ENCODE measurements at places on chromosomes 6 and 20.

DNA sequence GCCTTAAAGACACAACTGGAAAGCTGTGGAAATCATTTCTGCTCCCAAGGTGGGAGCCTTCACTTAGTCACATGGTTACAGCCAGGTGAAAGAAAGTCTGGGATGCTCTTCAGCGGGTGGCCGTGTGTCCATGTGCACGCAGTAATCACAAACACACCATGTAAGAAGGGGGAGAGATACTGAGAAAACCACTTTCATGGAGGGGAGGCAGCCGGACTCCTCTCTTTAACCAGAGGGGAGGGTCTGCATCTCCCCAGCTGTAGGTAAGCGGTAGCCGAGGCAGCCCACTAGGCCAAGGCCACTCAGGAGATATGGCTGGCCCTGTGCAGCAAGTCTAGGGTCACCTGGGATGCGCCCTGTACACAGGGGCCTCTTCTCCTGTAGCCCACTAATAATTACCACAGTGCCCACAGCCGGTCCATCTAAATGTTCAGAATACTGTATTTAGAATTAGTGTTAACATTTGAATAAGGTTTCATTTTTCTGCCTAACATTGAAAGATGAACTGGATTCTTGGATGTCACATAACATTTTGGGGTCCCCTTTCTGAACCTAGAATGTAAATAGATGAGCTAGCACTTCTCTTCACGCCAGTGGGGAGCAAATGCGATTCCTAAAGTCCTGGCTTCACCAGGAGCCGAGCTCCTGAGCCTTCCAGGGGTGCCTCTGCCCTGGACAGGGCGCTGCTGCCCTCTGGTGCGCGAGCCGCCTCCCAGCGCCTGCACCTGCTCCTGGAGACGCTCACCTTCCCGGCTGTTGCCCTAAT, 15.9 kb downstream of the GPR31 start:
- no peak for DNase-seq

DNA sequence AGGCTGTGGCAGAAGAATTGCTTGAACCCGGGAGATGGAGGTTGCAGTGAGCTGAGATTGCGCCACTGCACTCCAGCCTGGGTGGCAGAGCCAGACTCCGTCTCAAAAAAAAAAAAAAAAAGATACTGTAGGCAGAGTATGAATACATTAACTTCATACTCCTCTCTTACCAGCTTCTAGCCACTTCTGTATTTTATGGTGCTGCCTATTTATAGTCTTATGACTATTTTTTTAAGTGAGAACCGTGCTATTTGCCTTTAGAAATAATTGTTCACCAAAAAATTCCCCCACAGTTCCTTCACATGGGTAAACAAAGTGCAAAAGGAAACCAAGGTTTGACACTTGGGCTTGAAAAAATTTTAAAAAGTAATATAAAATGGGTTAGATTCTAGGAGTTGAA, 1.5 kb upstream of the SNRNP48 start:
- DNase-seq, result no peak

- no peak for DNase-seq
Measured at GRCh38 chr6:131182991-131183425, 47.7 kb downstream of the AKAP7 start.

- DNase-seq, result no peak
Measured at GRCh38 chr20:61846074-61846473, 219.6 kb downstream of the TAF4 start.

DNA sequence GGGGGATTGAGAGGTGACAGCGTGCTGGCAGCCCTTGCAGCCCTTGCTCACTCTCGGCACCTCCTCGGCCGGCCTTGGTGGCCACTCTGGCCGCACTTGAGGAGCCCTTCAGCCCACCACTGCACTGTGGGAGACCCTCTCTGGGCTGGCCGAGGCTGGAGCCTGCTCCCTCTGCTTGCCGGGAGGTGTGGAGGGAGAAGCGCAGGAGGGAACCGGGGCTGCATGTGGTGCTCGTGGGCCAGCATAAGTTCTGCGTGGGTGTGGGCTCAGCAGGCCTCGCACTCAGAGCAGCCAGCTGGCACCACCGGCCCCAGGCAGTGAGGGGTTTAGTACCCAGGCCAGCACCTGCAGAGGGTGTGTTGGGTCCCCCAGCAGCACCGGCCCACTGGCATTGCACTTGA, 912.2 kb upstream of the ADGRB3 start:
- peak; percentile 61 for DNase-seq

GRCh38 chr6:25297823-25298522, 18.8 kb downstream of the CARMIL1 start:
- no peak for DNase-seq

DNA sequence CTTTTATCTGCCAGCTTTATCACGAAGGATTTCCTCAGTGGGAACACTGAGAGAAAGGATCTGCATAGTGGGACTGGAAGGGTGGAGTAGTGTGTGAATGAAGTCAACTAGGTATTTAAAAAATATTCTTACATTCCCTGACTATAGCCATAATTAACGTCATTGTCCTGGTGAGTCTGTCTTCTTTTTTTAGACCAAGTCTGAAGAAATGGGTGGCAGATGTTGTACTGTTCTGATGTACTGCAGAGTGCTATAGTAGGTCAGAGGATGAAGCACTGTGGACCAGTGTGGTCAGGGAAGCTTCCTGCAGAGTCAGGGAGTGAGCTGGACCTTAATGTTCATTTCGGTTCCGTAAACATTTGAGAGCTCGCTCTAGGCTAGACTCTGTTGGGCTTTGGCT, 11.9 kb downstream of the TULP4 start:
- DNase-seq, result no peak

- no peak for DNase-seq
Measured at GRCh38 chr6:44594481-44594880, 207.0 kb downstream of the CDC5L start.

- no peak for DNase-seq
Measured at GRCh38 chr6:149147938-149148718, 169.4 kb upstream of the TAB2 start.

DNA sequence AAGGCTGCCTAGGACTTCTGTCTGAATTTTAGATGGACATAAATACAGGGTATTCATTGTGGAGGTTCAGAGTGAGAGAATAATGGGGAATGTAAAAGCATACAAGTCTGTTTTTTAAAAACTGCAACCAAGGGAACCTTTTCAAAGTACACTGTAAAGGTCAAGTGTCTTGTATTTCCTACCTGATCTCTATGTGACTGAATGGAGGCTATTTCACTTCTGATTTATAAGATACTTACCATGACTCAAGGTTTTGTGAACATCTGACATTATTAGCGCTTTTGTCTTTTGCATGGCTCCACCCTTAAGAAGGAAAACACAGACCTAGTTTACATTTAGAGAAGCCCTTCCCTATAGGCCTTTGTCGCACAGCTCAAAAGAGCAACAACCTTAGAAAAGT, 126.5 kb downstream of the ZFAND3 start:
- DNase-seq, result no peak

- no peak for DNase-seq
Measured at GRCh38 chr6:133815313-133815712, 73.6 kb upstream of the TCF21 start.

DNA sequence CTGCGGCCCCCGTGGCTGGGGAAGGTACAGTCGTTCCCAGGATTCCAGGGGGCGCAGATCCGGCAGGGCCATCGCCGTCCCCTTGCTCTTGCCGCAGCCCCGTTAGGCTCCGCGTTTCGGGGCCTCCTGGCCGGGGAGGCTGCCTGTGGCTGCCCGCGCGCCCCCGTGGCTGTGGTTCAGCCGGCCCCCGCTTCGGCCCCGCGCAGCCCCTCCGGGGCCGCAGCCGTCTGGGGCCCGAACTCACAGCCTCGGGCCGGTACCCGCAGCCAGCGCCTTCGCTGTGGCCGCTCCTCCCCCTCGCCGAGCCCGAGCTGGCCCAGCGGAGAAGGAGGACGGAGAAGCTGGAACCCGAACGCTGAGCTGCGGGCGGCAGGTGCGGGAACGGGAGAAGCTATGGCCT, 1826.9 kb upstream of the DEFB115 start:
- DNase-seq, result no peak

GRCh38 chr6:115358616-115359015, 702.1 kb downstream of the FRK start:
- DNase-seq, result no peak

GRCh38 chr6:80938131-80938530, 814.4 kb downstream of the TENT5A start:
- no peak for DNase-seq

GRCh38 chr6:12354499-12354898, 64.3 kb downstream of the EDN1 start:
- peak; percentile 80 for DNase-seq

DNA sequence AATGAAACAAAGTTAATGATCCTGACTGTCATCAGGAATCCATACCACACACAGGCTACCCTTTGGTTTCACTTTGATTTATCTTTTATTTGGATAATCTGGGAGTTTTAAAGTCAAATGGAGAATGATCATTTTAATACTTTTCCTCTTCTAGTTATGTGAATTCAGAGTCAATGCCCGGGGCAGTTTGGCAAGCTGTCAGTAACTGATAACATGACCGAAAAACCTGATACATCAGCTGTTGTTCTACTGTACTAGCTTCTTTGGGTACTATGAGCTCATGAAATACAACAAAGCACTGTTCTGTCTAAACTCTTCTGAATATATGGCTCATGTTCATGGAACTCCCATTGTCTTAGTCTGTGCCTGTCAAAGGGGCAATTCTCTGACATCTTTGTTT, 30.2 kb downstream of the KLHL31 start:
- DNase-seq, result no peak

- no peak for DNase-seq
Measured at GRCh38 chr6:142444376-142444775, 142.6 kb downstream of the ADGRG6 start.

DNA sequence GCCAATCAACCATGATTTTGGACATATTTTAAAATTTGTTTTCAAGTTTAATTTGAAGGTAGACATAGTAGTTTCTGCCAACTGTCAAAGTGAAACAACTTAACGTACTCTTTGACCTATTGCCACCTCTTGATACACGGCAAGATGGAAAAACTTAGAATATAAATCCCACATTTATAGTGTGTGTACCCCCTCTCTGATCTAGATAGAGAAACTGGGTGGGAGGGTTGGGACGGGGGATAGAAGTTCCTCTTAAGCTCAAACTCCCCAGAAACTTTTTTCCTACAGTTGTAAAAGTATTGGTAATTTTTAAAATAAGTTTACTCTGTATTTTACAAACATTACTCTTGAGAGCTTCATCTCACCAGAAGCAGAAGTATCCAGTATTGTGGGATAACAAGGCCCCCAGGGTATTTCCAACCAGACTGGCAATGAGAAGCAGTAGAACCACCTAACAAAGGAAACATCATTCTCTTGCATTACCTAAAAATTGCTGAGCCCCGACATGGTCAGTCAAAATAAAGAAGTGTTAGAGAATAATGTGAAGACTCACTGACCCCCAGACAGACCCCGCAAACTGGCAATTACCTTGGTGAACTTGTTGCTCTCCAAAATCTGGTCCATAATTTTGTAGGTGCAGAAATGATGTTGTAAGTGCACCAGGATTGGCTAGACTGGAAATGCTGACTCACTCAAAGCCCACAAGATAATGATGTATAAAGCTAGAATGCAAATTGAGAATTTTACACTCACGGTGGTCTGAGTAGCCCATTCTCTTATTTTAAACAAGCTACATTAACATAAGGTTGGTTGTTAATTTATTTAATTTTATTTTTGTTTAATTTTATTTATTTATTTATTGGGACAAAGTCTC, 74.7 kb upstream of the TNFAIP3 start:
- DNase-seq, result no peak

DNA sequence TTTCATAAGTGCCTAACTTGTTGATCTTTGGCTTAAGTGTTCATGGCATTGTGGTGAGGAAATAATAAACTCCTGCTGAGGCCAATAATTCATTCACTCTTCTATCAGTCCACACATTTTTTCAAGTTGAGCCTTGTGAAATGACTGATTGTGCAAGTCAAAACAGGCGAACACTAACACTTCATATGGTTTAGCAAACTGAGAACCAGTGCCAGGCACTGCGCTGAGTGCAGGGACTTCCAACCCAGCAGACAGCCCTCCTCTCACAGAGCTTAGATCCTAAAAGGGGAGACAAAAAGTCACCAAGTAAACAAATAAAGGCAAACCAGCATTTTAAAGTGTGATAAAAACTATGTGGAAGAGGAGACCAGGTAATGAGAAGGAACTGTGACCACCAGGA, 435.0 kb downstream of the PTPRT start:
- DNase-seq, result no peak

DNA sequence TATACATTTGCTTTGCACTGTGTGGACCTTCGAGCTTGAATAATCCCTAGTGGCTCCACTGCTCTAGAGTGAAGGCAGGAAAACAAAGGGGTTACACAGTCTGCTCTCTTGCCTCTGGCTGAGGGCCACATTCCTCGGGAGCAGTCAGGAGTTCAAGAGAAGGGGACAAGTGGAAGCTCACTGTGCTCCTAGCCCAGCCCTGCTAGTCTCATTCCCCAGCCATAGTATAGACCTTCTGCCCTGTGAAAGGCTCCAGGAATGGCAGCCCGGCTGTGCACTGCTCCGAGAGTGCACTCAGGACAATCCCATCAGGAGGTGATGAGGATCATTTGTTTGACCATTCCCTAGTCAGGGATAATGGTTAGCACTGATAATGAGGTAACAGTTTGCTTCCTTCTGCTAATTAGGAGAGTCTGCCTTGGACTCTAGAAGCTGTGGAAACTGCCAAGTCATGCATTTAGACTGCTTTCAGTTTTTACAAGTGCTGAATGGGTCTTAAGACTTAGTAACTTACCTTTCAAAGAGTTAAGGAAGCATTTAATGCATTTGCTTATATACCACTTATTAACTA, 8.5 kb downstream of the IYD start:
- DNase-seq, result no peak

DNA sequence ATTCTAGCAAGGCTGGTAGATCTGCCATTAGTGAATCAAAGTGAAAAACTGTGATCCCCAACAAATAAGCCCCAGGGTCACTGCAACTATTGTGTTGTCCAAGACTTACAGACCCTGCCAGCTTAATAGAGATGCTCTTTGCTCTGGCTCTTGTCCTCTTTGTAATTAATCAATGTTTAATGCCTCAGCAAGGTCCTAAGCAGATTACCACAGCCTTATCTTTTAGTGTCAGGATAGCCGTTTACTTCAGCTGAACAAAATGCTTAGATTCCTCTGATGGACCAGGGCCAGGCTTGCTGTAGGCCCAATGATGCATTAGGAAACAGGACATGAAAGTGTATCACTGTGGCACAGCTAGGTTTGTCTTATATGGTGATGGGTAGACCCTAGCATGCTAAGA, 353.3 kb downstream of the HACE1 start:
- no peak for DNase-seq

DNA sequence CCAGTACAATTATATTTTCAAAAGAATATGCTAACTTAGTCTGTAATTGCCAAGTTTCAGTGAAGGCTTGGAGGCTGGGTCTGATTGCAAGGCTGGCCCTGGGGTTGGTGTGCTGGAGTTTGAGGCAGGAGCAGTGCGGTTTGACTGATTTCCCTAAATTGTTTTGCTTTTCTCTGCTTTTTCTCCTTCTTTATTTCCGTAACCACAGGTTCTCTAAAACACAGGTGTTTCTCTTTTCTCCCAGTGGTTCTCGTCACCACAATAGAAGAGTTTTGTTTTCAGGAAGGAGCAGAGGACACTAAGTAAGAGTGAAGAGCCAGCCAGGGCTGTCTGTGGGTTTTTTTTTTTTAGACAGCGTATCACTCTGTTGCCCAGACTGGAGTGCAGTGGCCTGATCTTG, 8.2 kb upstream of the SNX9 start:
- no peak for DNase-seq

GRCh38 chr6:107304421-107305025, 154.8 kb downstream of the PDSS2 start:
- DNase-seq, result no peak

All from tibial artery (tissue), 4 donors.